ENCODE measurements at places on chromosomes 12 and 14.

DNA sequence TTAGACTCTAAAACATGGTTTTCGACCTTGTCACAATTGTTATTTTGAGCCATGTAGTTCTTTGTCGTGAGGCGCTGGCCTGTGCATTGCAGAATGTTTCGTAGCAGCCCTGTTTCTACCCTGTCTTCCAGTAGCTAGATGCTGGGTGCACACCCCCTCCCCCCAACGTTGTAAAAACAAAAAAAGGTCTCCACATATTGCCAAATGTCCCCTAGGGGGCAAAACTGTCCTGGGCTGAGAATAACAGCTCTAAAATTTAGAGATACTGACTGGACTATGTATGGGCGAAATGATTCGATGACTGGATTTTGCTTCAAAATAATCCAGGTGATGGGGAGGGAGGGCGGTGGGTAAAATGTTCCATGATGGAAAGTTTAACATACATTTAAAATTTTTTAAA, 126.1 kb upstream of the FUT8 start:
- no peak for DNase-seq

- DNase-seq, result no peak
Measured at GRCh38 chr12:127546721-127547505, 720.1 kb upstream of the TMEM132C start.

GRCh38 chr12:3378655-3379054, 112.3 kb upstream of the PRMT8 start:
- no peak for DNase-seq

DNA sequence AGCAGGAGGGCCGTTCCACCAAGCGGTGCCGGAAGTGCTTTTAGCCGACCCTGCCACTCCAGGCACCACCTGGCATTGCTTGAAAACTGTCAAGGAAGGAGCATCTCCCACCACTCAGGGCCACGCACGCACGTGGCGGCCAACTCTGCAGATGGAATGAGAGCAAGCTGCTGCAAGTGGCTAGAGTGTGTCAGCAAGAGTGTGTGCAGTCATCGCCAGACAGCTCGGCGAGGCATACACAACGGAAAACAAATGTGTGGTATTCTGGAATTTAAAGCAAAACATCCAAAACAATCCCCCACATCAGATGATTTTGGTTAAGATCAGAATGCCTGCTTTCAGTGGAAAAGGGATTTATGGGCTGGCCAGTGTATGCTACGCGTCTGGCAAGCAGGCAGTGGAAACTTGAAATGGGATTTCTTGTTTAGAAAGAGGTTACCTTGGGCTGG, 11.2 kb downstream of the CD9 start:
- no peak for DNase-seq

DNA sequence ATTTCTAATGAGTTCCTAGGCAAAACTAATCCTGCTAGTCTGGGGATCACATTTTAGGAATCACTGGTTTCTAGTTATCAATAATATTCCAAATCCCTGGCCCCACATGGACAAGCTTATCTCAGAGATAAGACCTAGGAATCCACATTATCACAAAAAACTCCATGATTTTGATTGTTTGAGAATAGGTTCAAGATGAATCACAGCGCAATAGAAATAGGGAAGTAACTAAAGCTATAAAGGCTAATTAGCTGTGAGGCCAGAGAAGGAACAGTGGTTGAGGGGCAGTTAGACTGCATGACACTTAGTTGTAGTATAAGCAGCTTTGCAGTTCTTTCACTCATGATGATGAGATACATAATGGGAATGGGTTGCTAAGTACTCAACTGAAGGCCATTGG, 13.1 kb upstream of the ATP5F1B start:
- DNase-seq, result no peak

DNA sequence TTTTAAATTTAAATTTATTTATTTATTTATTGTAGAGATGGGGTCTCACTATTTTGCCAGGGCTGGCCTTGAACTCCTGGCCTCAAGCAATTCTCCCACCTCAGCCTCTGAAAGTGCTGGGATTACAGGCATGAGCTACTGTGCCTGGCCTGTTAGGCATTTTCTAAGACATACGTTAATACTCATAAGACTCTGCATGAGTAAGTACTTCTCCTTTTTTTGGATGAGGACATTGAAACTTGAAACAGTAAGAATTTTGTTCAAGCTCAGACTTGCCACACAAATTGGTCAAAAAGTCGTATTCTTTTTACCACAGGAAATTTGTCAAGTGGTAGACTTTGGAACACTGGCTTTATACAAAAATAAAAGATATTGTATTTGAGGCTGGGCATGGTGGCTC, 187.4 kb upstream of the RASSF8 start:
- no peak for DNase-seq

DNA sequence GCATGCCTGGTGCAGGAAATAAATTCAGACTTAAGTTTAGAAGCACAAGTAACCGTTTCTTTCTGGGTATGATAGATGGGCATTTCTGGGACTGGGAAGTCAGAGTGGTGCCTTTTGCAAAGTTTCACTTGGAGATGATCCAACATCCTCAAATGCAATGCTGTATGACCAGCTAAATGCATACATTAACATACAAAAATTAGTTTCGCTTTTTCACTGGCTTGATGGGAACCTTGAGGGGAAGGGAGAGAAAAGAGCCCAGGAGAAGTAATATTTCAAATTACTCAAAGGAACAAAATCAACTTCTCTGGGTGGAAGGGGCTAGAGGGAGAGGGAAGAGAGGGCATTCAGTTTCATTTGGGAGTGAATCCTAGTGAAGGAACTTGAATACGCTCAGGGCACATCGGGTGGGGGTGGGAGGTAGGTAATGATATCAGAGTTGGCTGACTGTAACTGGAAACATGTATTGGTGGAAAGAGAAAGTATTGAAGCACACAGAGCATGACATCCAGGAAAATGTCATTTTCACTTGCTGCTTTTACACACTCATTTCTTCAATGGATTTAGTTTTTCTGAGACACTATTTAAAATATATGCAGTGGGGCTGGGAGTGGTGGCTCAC, 175.5 kb downstream of the PTPRO start:
- DNase-seq, result no peak

DNA sequence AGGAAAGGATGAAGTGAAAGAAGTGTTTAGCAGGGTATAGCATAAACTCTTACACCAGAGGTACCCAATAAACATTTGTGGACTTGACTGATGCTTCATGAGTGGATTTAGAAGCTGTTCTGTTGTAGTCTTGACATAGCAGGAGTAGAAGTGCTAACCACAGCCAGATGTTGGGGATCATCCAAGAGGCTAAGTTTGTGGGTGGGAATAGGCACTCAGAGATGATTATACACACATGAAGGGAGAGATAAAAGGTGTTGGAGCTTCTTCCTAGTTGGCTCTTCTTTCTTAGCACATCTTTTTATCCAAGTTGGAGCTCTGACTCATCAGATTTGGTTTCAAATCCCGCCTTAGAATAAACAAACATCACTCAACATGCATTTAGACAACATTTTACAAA, 166.7 kb upstream of the E2F7 start:
- DNase-seq, result no peak

DNA sequence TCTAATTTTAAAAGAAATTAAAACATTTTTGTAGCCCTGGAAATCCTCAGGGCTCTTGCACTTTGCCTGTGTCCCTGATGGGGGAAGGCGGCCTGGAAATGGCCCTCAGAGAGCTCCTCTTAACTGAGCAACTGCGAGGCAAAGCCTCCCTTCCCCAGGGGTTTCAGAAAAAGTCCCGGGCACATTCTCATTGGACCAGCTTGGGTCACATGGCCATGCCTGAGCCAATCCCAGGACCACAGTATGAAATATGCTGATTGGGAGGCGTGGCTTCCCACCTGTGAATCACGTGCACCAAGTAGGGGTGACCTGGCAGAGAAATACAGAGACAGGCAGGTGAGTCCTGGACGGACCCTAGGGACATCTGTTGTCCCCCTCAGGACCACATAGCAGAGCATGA, 90.4 kb upstream of the SFSWAP start:
- DNase-seq, result no peak

GRCh38 chr12:11801643-11802042, 152.2 kb downstream of the ETV6 start:
- no peak for DNase-seq

DNA sequence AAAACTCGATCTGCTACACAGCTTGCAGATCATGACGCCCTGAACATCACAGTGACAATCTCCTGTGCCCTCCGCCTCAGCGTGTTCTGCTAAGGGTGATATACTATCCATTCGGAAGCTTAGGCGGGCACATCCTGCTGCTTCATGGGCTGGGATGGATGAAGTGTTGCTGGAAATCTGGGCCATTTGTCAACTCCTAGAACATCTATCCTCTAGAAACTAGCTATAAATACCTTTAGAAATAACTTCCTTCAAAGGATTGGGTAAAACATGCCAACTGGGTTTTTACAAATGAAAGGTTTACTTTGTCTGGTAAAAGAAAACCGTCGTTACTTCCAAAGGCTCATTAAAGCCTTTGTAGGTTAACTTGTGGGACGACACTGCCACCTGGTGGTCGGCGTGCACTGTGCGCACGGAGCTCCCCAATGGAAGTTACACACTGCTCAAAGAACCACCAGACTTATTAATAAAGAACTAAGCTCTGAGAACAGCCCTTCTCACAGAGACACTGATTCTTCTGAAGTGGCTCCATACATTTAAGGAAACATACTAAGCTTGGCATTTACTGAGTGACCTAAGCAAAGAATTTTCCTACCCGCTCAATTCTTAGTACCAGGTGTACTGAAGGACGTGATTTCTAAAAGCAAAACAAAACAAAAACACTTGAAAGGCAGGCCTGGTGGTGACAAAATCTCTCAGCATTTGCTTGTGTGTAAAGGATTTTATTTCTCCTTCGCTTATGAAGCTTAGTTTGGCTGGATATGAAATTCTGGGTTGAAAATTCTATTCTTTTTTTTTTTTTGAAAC, 21.6 kb upstream of the CACNA2D4 start:
- DNase-seq, result peak; percentile 77

GRCh38 chr14:93005135-93005813, 82.3 kb downstream of the CHGA start:
- DNase-seq, result no peak

DNA sequence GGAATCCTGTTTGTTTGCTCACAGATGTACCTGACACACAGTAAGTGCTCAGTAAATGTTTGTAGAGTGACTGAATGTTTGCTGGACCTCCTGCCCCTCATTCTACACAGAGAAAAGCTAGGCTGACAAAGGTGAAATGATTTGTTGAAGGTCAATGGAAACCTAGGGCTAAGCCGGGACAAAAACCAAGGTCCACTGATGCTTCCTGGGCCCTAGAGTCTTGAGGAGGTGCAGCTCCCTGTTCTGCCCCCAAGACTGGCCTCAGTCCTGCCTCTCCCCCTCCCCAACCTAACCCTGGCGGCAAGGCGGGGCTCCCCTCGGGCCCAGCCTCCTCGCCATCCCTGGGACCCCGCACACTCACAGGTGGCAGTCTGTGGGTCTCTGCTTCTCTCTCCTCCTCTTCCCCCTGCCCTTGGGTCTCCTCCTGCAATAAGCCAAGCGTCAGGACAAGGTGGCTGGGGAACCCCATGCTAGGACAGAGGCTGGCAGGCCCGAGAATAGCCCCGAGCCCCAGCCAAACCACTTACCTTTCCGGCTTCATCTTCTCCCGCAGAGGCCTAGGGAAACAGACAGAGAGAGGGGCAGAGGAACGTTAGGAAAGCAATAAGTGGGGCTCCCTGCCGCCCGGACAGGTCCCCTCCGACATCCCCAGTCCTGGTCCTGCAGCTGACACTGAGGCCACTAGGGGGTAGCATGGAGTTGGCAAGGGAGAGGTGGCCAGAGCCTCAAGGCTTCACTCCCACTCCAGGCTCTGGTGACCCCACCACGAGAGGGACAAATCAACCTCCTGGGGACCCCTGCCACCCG, 9.3 kb downstream of the PGF start:
- DNase-seq, result peak; percentile 29

DNA sequence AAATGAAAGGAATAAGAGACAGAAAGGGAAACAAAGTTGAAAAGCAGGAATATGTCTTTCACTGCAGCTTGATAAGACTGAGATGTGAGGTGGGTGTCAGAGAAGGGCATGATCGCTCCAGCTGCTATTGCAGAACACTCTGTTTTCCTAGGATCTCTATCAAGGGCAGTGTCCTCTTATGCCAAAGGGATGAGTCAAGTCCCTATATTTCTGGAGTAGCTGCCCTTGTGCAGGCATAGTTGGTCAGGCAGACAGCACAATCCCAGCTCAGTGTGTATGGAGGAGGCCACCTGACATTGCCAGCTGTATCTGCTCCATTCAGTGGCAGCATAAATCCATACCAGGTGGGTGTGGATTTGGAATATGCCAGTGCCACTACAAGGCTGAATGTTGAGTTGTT, 101.6 kb downstream of the DAD1 start:
- DNase-seq, result no peak

- no peak for DNase-seq
Measured at GRCh38 chr14:37595809-37596621, 586 bp downstream of the TTC6 start.

DNA sequence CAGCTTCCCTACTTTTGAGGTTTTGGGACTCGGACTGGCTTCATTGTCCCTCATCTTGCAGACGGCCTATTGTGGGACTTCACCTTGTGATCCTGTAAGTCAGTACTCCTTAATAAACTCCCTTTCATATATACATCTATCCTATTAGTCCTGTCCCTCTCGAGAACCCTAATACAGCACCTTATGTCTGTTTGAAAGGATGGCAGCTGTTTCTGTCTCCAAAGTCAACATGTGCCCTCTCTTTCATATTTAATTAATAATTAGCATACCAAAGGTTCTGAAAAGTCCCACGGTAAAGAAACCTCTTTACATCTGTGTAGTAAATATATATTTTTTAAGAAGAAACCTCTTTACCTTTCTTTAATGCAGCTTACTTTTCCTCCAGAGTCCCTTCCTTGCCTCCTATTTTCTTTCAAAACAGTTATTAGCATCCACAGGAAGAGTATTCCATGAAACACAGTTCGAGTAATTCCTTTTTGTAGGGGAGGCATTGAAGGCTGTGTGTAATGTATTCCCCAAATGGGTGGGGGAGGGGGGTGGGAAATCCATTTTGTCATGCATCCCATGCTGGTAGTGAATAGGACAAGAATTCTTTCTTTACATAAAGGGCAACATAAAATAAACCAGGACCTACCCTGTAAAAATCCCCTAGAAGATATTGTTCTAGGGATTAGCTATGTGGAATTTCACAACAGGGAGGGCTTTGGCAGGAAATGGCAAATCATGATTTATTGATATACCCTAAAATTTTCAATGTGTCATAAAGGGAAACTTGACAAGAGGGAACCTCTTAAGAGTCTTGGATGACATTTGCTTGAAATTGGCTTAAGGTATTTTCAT, 241.5 kb downstream of the SUDS3 start:
- DNase-seq, result no peak
